Thymus (tissue), 14 donors: ENCODE measurements at places on chromosomes 3 and 15. TPM values are rescaled to one million over a fixed set of nuclear protein-coding genes. Genes with fewer than 3 reads are reported as not detected.

SLCO3A1 gene
- 1.6 TPM for total RNA-seq

SPSB4 gene
- 0.47 TPM for total RNA-seq

RPL15 gene
- 2,170 TPM for total RNA-seq

UTS2B gene
- 0.09 TPM for total RNA-seq

ZNF654 gene
- total RNA-seq, result 15.0 TPM

SETD2 gene
- 33.7 TPM for total RNA-seq

C3orf62 gene
- total RNA-seq, result 2.3 TPM

PLS1 gene
- total RNA-seq, result 9.2 TPM

DNA sequence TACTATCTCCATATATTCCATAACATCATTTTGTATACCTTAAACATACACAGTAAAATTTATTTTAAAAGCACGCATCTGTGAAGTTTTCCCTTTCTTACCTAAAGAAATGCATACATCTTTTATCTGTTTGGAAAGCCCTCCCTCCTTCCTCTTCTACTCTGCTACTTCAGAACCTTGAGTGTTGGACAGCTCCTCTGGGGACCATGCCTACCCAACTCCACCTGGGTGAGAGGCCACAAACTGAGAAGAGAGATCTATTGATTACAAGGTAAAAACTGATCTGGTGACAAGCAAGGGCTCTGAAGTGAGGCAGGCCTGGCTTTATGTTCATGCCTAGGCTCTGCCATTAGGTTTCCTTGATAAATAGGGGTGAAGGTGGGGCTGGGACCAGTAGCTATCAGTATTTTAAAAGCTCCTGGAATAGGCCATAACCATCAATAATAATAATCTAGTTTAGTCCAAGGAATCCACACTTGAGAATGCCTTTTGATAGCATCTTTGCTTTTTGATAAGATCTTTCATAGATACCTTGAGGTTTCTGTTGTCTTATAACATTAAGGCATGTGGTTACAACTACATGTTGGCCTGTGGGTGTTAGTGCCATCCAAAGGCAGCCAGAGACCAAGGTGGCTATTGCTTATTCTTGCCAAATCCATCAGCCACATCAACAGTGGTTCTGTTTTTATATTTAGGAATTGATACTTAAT lies 148.8 kb downstream of the KCNMB2 start:
- DNase-seq, result no peak

GRCh38 chr3:110362751-110363150 lies 708.9 kb upstream of the NECTIN3 start:
- DNase-seq, result no peak

GRCh38 chr3:83953417-83954089 lies 1005.2 kb upstream of the CADM2 start:
- DNase-seq, result no peak

DNA sequence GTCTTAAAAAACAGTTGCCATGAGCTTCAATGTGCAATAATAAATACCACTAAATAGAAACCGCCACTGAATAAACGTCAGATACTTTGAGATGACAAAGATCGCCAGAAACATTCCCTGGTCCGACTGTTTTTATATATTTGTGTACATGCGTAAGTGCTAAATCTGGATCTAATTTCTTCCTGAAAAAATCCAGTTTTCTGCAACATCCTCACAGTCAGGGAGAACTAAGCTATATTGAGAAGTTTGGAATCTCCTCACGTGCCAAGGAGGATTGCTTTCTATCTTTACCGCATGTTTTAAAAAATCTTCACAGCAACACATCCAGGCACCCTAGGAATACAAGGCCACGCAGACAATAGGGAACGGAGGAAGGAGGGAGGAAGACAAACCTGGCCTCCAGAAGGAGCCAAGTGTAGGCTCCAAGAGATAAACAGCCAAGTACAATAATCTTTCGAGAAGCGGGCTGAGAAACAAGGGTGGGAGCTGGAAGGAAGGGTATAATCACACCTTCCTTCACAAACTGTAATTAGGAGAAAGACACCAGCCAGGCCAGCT lies 5.7 kb downstream of the VGLL4 start:
- DNase-seq, result no peak

- DNase-seq, result no peak
Observed at GRCh38 chr3:168881804-168882203, 781.7 kb downstream of the MECOM start.

GRCh38 chr15:75554717-75555116 lies 24.4 kb downstream of the PTPN9 start:
- DNase-seq, result no peak

DNA sequence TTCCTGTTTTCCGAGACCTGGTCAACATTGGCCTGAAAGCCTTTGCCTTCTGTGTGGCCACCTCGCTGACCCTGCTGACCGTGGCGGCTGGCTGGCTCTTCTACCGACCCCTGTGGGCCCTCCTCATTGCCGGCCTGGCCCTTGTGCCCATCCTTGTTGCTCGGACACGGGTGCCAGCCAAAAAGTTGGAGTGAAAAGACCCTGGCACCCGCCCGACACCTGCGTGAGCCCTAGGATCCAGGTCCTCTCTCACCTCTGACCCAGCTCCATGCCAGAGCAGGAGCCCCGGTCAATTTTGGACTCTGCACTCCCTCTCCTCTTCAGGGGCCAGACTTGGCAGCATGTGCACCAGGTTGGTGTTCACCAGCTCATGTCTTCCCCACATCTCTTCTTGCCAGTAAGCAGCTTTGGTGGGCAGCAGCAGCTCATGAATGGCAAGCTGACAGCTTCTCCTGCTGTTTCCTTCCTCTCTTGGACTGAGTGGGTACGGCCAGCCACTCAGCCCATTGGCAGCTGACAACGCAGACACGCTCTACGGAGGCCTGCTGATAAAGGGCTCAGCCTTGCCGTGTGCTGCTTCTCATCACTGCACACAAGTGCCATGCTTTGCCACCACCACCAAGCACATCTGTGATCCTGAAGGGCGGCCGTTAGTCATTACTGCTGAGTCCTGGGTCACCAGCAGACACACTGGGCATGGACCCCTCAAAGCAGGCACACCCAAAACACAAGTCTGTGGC lies 16.9 kb downstream of the TMEM43 start:
- DNase-seq, result no peak

- no peak for DNase-seq
Observed at GRCh38 chr15:94917068-94917467, 685.7 kb downstream of the MCTP2 start.

- no peak for DNase-seq
Observed at GRCh38 chr3:172816968-172817367, 66.4 kb downstream of the ECT2 start.

DNA sequence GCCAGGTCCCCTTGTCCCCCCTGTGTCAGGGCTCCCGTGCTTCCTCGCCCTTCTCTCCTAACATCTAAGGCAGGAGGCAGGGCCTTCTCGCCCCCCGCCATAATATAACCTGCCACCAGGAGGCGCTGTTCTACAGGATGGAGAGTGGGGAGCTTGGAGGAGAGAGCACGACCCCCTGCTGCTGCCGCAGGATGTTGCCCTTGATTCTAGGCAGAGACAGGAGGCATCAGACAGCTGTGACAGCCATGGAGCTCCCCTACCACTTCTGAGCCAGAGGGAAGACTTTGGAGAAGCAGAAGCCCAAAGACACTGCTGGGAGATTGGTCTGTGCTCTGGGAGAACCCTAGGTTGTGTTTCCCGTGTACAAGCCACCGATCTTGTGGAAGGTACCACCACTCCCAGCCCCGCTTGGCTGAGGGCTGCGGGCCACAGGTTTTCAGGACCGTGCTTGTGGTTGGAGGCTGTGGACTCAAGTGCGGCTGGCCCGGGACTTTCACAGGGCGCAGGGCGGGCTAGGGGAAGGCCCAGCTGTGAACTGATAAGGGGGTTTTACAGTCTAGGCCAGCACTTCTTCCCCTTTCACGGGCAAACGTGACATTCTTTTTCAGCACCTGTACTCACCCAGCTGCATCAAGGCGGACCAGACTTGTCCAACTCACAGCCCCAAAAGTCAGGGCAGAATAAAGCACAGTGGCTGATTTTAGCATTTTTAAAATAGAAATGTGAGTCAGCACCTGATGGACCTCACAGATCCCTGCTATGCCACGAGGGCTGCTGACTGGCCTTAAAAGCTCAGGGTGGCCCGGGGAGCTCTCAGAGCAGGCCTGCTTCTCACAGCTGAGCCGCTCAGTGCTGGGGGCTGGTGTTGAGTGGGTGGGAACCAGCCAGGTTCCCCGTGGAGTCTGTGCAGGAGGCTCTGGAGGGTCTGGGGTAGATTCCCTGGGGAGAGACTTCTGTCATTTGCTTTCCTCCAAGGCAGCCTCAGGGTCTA lies 2.6 kb upstream of the TIGIT start:
- DNase-seq, result peak; percentile 59

GRCh38 chr15:88579322-88579721 lies 32.8 kb upstream of the DET1 start:
- DNase-seq, result no peak

- DNase-seq, result no peak
Observed at GRCh38 chr3:189981668-189982067, 139.0 kb downstream of the P3H2 start.

- no peak for DNase-seq
Observed at GRCh38 chr15:45111390-45112142, 2.4 kb downstream of the DUOX2 start.

- no peak for DNase-seq
Observed at GRCh38 chr3:139930211-139930610, 4.8 kb upstream of the CLSTN2 start.

DNA sequence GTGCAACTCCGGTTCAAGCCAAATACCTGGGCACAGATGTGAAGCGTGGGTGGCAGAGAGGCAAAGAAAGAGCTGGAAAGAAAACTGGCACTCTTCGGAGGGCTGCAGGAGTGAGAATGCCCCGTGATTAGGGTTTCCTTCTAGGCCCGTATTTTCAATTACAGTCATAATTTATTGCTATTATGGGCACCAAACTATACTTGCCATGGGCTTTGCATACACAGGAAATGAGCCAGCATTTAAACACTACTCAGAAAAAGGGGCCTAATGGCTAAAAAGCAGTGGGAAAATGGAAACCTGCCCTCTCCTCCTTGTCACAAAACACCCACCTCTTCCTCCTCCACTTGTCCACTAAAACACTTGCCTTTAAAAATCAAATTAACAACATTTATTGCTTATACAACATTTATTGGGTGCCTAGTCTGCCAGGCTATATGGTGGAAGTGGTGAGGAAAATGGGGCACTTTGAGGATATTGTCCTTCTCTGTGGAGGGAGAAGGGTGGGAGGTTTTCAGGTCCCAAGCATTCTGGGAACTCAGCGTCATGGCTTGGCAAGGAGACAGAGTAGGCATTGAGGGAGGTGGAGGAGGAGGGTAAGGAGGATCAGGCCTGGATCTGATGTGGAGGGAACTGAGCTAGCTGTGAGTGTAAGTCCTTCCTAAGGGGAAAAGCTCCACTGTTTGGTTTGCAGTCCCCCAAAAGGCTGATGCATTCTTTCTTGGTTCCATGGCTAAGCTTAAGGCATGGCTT lies 160.9 kb downstream of the SLCO3A1 start:
- no peak for DNase-seq

DNA sequence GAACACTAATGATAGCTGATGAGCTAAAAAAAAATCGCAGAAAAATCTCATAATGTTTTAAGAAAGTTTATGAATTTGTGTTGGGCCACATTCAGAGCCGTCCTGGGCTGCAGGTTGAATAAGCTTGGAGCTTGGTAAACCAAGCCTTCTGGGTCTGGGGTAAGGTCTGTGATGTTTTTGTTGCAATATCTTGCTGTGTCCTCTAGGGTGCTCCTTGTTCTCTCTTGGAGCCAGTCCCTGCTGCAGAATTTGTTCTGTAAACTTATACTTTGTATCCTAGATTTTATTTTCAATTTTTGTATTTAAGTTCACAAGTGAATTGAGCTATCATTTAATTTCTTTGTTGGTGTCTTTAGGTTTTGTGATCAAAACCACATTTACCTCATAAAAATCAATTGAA lies 143.7 kb downstream of the NR1D2 start:
- DNase-seq, result no peak

- no peak for DNase-seq
Observed at GRCh38 chr3:58722561-58722960, 56.0 kb upstream of the FAM3D start.

GRCh38 chr15:90882781-90883525 lies 1.4 kb upstream of the FES start:
- no peak for DNase-seq

DNA sequence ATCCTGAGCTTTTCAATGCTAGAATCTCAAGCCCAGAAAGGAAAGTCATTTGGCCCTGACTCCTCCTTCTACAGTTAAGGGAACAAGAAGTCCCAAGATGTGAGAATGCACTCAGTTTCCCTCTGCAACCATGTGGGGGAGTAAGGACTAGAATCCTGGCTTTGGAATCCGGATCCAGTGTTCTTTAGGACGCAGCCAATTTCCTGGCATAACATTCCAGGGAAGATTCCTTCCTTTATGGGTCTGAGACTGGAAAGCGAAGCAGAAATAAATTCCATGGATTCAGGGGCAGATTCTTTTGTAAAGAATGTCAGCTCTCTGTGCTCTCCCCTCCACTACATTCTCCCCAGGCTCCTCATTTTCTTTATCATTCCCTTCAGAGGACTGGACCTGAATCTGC lies 151.8 kb upstream of the SOX14 start:
- no peak for DNase-seq

DNA sequence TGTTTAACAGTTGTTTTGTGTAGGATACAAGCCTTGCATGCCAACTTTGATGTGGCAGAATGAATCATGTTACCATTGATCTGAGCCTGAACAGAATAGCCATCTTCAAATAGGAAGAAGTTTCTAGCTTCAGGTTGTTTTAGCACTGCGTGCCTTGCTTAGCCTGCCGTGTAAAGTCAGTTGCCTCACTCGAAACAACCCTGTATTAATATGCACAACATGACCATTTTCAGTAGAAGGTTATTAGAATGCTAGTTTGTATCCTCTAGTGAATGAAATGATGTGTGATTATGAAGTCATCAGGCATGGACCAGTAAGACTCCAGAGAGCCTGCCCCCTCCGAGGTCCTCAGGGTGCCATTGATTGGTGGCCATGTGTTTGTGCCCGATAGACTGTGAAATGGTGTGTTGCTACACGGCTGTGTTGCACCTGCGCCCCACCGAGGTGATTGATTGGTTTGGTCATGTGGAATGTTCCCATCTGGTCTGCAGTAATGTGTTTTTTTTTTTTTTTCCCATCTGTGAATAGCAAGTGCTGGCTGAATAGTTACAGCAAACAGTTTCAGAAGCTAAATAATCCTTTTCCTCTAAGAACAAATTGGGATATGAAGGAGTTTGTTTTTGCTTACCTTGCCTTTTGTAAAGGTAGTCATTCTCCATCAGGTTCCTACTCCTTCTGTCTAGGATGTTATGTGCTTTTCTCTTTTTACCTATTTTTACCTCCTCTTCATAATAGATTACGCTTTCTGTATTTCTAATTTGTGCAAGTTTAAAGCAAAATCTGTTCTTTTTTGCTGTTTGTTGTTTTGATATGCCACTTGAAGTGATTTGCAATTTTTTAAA lies 214.9 kb downstream of the TCF12 start:
- peak; percentile 17 for DNase-seq
